ENCODE measurements at places on chromosomes 2 and 18. TPM values are rescaled to one million over a fixed set of nuclear protein-coding genes. Genes with fewer than 3 reads are reported as not detected.

IL36RN gene
- total RNA-seq: not detected

GRCh38 chr2:191066197-191066918 lies 52.4 kb upstream of the STAT1 start:
- DNase-seq: no peak

- no peak for DNase-seq
Measured at GRCh38 chr2:20561637-20562454, 89.1 kb downstream of the HS1BP3 start.

FAM228B gene
- total RNA-seq: 10.5 TPM

OTOS gene
- not detected for total RNA-seq

KHK gene
- total RNA-seq: 10.6 TPM

GRCh38 chr2:109677835-109678580 lies 63.8 kb downstream of the SOWAHC start:
- no peak for DNase-seq

- DNase-seq: no peak
Measured at GRCh38 chr2:166627893-166628292, 133.8 kb upstream of the SCN7A start.

ZNF24 gene
- total RNA-seq: 50.9 TPM

GRCh38 chr2:241703032-241703604 lies 1.3 kb downstream of the ING5 start:
- DNase-seq: no peak

ST8SIA3 gene
- total RNA-seq: not detected

- DNase-seq: peak; percentile 48
Measured at GRCh38 chr2:37599688-37600525, 71.5 kb downstream of the CDC42EP3 start.

GAREM2 gene
- 3.2 TPM for total RNA-seq

GRCh38 chr2:63195310-63195709 lies 144.7 kb downstream of the OTX1 start:
- DNase-seq: no peak

CABYR gene
- 0.46 TPM for total RNA-seq

DNA sequence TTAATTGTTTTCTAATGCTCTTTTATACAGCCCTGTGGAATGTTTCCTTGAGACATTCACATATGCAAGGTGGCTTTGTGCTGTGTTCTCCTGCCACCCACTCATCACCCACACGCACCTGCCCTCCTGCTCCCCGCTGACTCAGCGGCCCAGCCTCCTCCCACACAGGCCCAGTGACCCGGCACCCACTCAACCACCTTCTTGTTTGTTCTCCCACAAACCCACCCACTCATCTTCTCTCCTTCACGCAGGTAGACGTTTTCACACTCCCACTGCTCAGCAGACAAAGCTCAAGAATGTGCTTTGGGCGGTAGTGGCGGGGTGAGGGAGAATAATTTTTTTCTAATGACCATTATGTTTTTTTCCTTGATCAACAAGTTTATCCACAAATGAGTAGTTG lies 28.6 kb upstream of the NEMP2 start:
- DNase-seq: peak; percentile 56

GRCh38 chr2:191032588-191033429 lies 18.8 kb upstream of the STAT1 start:
- no peak for DNase-seq

GRCh38 chr2:1498176-1498575 lies 84.9 kb downstream of the TPO start:
- no peak for DNase-seq

DNA sequence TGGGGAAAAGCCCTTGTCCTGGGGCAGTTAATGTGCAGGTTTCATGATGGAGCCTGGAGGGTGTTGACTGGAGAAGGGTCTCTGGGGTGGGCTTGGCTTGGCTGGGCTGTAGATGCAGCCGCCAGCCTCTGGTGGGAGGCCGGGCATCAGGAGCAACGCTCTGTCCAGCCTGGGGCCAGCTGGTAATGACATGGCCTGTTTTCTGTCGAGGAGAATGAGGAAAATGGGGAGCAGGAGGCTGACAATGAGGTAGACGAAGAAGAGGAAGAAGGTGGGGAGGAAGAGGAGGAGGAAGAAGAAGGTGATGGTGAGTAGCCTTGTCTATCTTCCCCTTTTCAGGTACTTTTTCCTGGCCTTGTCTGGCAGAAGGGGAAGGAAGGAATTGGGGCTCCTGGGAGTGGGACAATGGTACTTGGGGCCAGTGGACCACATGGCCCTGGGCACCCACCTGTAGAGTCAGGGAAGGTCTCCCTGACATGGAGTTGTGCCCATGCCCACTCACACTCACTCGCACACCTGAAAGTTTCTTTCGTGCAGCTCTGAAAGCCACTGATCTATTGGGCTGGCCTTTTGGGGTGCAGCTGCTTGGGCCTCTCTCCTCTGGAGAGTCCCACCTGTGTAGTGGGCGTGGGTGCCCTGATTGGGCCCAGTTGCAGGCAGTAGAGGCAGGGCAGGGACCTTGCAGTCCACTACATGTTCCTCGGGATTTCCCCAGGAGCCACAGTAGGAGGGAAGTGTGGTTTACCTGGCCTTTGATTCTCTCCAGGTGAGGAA lies 3.5 kb downstream of the PTMA start:
- DNase-seq: peak; percentile 48

- peak; percentile 61 for DNase-seq
Measured at GRCh38 chr18:23283916-23284430, 148.7 kb downstream of the CABLES1 start.

GRCh38 chr2:7363906-7364305 lies 446.7 kb downstream of the RNF144A start:
- no peak for DNase-seq

RIF1 gene
- total RNA-seq: 55.7 TPM

DNA sequence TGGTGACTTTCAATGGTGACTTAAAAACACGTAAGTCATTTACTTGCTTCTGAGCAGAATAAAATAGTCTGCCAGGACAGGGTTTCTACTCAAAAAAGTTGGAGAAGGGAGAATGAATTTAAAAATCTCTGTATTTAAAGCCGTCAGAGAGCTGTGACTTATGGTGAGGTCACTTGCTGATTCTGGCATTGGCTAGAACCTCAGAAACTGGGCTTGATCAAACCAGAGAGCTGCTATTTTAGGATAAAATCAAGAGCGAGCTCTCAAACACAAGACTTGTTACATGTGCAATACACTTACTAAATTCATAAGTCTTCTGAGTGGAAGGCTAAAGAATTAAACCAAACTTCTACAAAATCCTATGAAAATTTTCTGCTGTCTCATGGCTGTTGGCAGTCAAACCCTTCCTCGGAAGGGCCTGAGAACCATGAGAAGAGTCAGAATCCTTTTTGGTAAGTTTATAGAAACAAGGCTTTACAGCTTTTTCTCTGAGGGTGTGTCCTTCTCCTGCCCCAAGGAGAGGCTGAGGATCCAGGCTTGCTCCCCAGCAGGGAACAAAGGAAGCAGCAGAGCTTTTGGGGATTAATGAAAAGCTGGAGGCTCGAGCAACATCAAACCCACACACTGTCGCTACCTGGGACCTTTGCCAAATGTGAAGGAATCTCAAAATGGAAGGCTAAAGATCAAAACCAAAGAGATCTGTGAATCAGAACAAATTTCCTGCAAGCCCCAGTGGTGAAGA lies 816.4 kb downstream of the SOCS6 start:
- DNase-seq: no peak

GRCh38 chr2:86623043-86623493 lies 597 bp downstream of the RNF103 start:
- DNase-seq: peak; percentile 67

DNA sequence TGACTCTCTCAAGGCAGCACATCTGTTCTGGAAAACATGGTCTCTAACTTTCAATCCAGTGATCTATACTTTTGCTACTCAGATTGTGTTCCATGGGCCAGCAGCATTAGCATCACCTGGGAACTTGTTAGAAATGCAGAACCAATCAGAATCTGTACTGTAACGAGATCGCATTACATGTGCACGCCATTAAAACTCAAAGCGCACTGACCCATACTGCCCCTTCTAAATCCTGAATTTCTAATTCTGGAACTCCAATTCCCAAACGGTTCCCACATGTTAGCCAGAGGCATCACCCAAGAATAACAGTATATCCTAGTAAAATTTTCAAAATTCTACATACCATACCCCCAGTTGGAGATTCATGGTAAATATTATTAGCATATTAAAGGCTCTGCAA lies 10.5 kb upstream of the DCTN1 start:
- no peak for DNase-seq

DNA sequence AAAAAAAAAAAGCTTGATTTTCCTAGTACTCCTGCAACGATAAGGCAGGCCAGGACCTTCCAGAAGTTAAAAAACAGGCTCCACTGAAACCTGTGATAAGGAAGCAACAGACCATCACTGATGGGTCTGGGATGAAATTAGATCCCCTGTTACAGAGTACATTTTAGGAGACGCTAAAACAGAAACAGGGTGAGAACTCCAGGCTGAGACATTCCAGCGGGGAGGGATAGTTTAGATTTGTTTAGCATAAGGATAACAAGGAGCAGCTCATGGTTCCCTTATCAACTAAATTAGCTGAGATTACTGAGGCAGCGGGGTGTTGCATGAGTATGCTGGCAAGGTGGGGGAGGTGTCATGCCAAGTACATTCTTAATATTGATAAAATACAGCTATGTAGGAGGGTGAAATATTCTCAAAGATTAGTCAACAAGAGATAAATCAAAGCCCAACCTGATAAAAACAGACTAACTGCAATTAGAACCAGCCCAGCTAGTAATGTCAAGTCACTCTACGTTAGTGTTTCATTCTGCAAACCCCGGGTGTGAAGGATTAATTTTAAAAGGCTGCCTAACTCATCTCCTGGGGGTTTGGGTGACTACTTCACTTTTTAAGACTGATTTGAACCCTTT lies 75.0 kb upstream of the BZW1 start:
- no peak for DNase-seq

TOGARAM2 gene
- 2.7 TPM for total RNA-seq

CYBRD1 gene
- total RNA-seq: 1.4 TPM

- DNase-seq: no peak
Measured at GRCh38 chr2:167855211-167855610, 392.2 kb downstream of the STK39 start.

- DNase-seq: no peak
Measured at GRCh38 chr2:118857677-118858484, 10.4 kb upstream of the EN1 start.

DNA sequence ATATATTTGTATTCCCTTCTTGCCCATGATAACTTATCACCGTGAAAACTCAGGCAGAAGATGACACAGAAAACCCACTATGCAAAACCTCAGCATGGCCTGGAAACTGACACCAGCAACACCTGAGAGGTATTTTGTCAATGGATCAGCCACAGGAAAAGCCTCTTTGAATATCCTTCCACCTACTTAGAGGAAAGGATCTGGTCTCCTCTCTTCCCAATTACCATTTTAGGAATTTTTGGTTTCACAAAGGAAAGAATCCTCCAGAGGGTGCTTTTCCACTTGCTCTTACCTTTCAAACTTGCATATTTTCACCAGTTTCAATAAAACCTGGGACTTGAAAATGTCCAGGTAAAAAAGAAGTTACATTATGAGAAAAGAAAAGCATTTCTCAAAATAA lies 20.0 kb upstream of the MEIS1 start:
- no peak for DNase-seq

All from activated CD4-positive, alpha-beta T cell treated with anti-CD3 and anti-CD28 coated beads for 36 hours (primary cell).